Dermis microvascular lymphatic vessel endothelial cell (primary cell): ENCODE measurements at places on chromosomes 12 and 14. TPM values are rescaled to one million over a fixed set of nuclear protein-coding genes. Genes with fewer than 3 reads are reported as not detected.
A peak's percentile ranks its signal among the peaks of the same experiment; 100 is the strongest.

- DNase-seq: no peak
Observed at GRCh38 chr14:89247457-89248122, 169.4 kb downstream of the FOXN3 start.

GRCh38 chr12:12432364-12432763 lies 75.5 kb downstream of the BORCS5 start:
- DNase-seq: peak; percentile 29

GRCh38 chr12:124896461-124896860 lies 18.0 kb downstream of the UBC start:
- no peak for DNase-seq

DNA sequence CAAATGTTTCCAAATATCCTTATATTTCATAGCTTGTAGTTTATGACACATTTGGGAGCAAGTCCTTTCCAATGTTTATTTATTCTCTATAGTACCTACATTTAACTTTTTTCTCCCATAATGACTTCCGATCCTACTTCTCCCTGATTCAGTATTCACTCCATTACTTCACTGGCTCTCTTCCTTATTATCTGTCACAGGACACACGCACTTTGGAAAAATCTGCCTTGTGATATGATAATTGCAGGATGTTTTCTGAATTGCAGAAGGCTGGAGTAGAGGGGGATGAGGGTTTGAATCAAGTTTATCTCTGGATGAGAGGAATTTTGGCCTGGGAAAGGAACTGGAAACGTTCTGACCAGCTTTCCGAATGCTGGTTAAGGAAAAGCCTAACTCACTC lies 75.0 kb downstream of the HMGA2 start:
- DNase-seq: peak; percentile 27

GRCh38 chr14:45902241-45902640 lies 649.2 kb upstream of the MIS18BP1 start:
- no peak for DNase-seq

GRCh38 chr12:75814851-75815754 lies 216.5 kb downstream of the PHLDA1 start:
- peak; percentile 97 for DNase-seq

- DNase-seq: no peak
Observed at GRCh38 chr14:94702629-94703028, 67.3 kb downstream of the GSC start.

GRCh38 chr12:3036901-3037600 lies 40.1 kb upstream of the TSPAN9 start:
- DNase-seq: no peak

DNA sequence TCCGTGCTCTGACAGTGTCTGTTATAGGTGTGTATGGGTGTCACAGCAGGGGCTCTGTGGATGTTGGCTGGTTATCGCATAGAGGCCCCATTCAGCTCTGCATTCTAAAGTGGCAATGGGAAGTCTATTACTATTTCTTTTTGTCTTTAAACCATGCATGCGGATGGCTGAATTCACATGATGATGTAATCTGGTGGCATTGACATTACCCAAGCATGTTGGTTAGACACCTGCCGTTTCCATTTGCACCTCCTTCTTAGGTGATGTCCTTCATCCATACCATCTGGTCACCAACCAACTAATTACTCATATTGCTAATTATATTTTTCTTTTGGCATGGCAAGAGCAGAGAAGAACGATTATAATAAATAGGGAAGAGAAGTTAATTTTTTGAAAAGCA lies 270.8 kb upstream of the RGS6 start:
- DNase-seq: no peak

DNA sequence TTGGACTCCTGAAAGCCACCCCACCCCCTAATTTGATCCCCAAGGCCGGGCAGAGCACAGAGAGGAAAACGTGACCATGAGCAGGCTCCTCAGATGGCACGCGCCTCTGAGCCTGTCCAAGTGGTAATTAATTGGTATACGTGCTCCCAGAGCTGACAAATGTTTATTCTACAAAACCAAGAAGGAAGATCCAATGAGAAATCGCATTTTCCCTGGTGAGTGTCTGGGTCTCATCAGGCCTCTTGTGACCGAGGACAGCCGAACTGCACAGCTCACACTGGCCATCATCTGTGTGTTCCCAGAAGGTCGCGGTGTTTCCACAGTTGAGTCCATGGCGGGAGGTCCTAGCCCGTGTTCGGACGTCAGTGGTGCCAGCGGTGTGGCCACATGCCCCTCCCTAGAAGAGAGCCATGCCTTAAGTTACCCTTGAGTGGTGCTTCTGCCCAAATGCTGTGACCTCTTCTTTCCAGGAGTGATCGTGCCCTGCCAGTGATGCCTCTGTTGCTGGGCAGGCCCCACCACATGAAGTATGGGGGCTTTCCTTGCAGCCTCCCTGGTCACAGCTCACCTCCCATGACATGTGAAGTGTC lies 317.5 kb upstream of the RTL1 start:
- no peak for DNase-seq

DNA sequence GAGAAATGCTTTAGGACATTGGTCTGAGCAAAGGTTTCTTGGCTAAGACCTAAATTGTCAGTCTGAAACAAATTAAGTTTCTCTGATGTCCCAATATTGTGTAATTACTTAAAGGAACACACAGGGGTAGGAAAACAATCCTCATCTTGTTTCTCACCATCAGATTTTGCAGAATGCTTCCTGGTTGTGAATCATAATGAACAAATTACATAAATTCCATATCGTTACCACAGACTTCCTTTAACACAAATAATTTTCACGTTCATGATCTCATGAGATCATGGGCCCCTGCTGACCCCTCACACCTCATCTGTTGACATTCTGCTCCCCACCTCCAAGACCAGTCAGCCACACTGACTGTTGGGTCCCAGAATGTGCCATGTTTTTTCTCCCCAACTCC lies 194.1 kb downstream of the MON2 start:
- peak; percentile 73 for DNase-seq

DNA sequence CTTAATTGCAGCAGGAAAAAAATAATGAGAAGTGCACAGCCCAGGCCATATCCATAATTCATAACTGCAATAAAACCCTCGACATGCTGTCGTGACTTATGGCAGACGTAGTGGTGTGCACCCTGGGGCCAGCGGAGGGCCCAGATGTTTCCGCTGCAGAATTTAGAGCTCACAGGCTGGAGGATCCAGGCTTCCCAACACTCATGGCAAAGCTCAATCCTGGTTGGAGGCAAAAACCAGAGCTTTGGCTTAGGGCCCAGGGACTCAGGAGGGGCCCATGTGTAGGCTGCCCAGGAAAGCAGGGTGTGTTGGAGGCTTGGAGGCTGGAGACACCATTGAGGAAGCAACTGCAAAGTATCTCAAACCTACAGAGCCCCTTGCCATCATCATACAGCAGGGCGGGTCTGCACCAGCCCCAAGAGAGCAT lies 68.7 kb downstream of the SERPINA3 start:
- no peak for DNase-seq

GRCh38 chr12:575948-576614 lies 87.2 kb downstream of the NINJ2 start:
- DNase-seq: peak; percentile 76

DNA sequence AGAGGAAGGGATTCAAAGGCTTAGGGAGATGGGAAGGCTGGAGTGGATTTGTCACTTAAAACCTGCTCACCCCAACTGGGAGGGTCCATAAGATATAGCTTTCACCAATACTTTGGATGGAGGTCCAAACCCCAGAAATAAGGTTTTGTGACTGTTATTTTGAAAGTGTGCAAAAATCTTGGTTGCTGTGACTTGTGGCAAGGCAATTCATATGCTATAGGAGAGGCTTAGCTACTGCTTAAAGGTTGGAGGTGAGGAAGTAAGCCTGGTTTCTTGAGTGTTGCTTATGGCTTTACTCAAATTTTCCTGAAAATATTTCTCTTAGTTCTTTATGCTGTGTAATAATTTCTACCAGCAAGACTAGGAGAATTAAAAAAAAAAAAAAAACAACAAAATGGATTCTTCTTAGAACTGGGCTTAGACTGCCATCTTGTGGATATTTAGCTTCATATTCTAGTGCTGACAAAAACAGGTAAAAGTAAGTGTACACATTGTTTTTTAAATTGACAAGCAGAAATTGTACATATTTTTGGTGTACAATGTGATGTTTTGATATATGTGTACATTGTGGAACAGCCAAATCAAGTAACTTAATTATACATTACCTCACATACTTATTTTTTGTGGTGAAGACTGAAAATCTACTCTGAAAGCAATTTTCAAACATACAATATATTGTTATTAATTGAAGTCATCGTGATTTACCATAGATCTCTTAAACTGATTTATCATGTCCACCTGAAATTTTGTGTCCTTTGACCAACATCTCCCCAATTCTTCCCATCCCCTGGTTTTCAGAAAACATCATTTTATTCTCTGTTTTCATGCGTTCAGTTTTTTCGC lies 23.0 kb downstream of the PDE6H start:
- peak; percentile 81 for DNase-seq

DNA sequence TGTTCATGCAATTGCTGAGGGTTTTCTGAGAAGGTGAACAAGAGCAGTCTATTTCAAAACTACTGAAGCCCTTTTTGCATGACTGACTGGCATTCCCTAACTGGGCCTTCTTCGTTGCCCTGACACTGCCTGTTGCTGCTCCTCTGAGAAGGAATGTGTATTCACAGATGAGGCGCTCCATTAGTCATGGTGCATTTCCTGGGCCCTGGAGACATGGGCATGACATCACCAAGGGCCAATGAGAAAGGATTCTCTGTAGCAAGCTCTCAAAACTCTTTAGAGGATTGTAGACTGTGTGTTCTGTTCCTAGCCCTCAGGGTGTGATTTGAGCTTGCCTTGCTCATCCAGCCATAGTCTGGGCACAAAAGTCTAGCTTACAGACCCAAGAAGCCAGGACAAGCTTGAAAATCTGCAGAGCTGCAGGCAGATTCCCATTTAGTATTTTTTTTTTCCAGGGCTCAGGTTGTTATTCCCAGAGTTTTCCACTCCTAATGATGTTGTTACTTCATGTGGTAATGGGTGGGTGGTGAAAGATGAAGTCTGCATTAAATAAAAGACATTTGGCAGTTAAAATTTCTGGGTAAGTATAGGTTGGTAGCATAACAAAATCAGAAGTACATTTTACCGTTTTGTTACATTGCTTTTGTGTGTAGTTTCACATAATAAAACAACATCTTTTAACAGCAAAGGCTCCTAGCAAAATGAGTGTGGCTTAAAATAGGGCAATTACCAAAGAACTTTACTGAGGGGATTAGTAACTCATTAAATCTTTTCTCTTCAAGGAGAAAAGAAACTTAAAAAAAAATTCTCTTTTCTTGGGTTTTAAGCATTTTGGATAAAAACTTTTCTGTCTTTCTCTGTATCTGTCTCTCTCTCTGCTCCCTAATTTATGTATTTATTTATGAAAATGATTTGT lies 318.4 kb downstream of the RAD51B start:
- no peak for DNase-seq

DNA sequence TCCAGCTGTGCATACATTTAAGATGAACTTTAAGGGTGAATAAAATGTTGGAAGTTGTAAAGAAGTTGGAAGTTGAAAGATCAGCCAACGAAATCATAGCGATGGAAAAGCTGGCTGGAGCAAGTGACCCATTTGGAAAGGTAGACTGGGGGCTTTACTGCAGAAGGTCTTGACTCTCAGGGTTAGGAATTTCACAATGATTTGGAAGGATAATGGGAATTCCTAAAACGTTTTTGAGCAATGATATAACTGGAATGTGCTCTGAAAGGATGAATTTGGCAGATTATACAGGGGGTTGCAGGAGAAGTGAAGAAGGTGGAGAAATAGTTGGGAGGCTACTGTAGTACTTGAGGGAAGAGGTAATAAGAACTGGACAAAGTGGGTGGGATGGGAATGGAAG lies 27.4 kb downstream of the EMP1 start:
- DNase-seq: no peak

DNA sequence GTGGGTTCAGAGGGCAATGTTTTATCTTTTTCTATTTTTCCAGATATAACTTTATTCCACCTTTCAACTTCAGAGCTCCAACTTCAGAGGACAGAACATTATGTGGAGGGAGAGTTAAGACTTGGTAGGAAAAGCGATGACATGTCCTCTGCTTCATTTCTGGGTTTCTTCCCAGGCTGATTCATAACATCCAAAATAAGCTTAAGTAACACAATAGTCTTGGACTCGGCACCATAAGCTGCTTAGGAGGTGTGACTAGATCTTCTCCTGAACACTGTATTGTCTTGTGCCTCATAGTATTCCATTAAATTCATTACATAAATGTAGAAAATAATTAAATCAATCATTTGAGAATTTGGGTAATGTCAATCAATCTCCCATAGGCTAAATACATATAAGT lies 95.5 kb upstream of the PDE3A start:
- no peak for DNase-seq

GRCh38 chr12:28954333-28954732 lies 194.7 kb upstream of the FAR2 start:
- DNase-seq: no peak

DNA sequence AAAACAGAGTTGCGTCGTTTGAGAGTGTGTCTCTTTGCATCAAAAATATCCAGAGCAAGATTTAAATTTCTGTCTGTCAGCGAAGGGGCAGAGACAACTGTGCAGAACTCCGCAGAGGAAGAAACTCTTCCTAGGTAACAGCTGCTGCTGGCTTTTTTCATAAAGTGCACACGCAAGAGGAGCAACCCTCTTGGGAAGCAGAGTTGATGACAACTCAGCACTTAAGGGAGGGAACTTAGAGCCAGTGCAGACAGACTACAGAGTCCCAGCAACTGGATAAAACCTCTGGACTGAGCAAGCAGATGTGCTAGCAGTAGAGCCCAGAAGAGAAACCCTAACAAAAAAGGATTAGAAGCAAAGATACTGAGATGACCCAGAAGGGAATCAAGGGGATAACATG lies 337.1 kb downstream of the PCNX1 start:
- no peak for DNase-seq

WNT5B gene
- total RNA-seq: 0.13 and 0.51 TPM in 2 replicates

ZC3H14 gene
- total RNA-seq: 44.3 and 54.9 TPM in 2 replicates

ZNF268 gene
- 22.3 and 34.5 TPM in 2 replicates for total RNA-seq

TESPA1 gene
- not detected in 2 replicates for total RNA-seq

BEGAIN gene
- under 0.01 and 0.13 TPM in 2 replicates for total RNA-seq

KCNK13 gene
- total RNA-seq: not detected in 2 replicates

ALG10B gene
- 3.0 and 6.8 TPM in 2 replicates for total RNA-seq

GPD1 gene
- under 0.01 TPM in 1 of 2 replicates, not detected in the other for total RNA-seq
